ENCODE measurements at places on chromosomes 5 and 9.

- no peak for DNase-seq
Observed at GRCh38 chr9:82201196-82201595, 212.6 kb downstream of the SPATA31D1 start.

GRCh38 chr5:90644132-90644531 lies 85.5 kb downstream of the ADGRV1 start:
- no peak for DNase-seq

DNA sequence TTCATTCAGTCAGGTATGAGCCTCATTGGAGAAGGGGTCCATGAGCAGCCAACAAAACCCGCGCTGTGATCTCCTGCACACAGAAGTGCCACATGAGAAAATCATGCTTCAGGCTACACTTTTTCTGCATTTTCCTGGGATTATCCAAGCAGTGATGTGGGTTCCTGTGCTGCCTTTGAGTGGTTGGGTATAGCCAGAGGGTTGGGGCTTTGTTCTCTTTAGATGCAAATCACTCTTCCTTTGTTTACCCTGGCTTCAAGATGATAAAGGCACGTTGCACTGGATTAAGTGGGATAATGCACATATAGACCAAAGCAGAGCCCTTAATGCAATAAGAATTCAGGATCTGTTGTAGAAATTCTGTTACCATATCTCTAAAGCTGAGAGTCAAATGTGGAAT lies 18.7 kb downstream of the ECM2 start:
- DNase-seq = no peak

DNA sequence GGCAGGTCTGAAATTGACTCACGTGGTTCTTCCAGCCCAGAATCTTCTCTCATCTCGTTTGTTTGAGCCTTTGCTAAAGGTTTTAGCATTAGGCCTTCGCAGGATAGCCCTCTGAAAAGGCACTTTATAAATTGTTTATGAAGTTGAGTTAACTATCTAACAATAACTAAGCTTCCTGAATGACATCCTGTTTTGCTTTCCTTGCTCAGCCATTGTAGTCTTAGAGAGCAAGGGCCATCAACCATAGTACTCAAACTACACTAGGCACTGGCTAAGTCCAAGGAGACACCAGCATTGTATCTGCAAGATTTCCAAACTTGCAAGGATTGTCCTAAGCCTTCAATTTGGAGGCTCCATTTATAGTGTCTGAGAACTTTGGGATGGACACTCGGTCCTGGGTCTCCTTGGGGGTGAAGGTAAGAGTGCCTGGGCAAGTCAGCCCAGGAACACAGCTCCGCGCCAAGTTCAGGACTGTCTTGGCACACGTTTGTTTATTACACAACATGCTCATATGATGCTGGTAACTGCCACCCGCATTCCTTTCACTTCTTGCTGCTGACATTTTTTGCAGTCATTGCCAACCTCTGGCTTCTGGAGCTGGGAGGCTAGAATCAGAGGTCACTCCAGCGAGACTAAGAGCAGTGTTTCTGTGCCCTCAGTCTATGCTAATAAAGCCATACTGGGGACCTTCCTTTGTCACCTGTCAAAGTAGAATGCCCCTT lies 151.1 kb downstream of the ESM1 start:
- no peak for DNase-seq

DNA sequence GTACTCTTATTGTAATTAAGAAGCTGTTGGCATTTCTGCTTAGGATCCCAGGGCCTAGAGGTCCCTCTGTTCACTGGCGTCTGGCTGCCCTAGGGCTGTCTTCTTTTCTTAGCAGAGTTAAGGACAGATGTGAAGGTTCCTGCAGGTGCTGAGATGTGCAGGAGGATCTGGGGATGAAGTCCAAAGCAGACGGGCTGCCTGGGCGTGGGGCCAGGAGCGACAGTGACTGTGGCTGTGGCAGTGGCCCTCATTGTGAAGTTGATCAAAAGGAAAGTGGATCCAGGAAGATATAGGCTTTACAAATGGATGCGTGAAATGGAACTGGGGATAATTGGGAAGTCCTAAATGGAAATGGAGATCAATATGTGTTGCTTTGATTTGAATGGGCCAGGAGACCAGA lies 19.1 kb upstream of the SH3PXD2B start:
- no peak for DNase-seq

GRCh38 chr9:7859701-7860334 lies 60.2 kb upstream of the DMAC1 start:
- DNase-seq = no peak

DNA sequence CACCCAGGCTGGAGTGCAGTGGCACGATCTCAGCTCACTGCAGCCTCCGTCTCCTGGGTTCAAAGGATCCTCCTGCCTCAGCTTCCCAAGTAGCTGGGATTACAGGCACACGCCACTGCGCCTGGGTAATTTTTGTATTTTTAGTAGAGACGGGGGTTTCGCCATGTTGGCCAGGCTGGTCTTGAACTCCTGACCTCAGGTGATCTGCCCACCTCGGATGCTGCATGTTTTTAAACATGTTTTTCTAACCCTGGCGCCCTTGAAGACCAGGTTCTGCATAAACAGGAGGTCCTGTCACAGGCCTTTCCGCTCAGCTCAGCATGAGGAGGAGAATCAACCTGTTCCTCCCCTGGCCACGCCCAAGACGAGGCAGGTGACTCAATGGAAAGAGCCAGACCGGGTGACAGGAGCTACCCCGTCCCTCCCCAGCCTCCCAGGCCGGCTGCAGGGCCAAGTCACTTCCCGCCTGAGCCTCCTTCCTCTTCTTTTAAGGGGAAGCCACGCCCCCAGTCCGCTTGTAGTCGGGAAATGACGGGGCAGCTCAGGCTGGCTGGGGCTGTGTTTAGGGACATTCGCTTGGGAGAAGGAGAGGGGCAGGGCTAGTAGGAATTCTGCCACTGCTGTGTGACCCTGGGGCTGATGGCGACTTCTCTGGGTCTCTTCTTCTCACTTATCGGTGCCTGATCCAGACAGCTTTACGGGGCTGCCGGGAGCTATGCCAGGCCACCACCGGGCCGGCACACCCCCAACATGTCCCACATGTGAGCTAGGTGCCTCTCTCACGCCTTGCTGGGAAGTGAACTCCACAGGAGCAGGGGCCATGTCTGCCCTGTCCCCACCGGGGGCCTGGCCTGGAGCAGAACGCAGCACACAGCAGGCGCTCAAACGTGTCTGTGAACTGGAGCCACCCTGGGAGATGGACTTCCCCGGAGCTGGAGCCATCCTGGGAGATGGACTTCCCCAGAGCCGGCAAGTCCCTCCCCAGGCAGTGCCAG lies 6.1 kb downstream of the NOTCH1 start:
- no peak for DNase-seq

GRCh38 chr9:121878271-121878822 lies 214.8 kb downstream of the TTLL11 start:
- no peak for DNase-seq

Data from D721Med (cell line).